Activated CD4-positive, alpha-beta T cell treated with anti-CD3 and anti-CD28 coated beads for 24 hours (primary cell): ENCODE measurements at places on chromosomes 12 and 14.

DNA sequence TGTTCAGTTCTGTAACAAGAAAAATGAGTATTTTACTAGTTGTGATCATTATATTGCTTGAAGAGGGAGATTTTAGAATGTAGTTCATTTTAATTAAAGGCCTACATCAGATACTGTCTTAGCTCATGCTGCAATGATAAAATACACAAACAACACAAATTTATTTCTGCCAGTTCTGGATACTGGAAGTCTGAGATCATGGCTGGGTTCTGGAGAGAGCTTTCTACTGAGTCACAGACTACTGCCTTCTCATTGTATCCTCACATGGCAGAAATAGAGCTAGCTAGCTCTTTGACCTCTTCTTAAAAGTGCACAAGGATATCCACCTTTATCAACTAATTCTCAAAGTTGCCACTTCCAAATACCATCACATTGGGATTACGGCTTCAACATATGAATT, 53.8 kb downstream of the MIS18BP1 start:
- DNase-seq, result no peak

DNA sequence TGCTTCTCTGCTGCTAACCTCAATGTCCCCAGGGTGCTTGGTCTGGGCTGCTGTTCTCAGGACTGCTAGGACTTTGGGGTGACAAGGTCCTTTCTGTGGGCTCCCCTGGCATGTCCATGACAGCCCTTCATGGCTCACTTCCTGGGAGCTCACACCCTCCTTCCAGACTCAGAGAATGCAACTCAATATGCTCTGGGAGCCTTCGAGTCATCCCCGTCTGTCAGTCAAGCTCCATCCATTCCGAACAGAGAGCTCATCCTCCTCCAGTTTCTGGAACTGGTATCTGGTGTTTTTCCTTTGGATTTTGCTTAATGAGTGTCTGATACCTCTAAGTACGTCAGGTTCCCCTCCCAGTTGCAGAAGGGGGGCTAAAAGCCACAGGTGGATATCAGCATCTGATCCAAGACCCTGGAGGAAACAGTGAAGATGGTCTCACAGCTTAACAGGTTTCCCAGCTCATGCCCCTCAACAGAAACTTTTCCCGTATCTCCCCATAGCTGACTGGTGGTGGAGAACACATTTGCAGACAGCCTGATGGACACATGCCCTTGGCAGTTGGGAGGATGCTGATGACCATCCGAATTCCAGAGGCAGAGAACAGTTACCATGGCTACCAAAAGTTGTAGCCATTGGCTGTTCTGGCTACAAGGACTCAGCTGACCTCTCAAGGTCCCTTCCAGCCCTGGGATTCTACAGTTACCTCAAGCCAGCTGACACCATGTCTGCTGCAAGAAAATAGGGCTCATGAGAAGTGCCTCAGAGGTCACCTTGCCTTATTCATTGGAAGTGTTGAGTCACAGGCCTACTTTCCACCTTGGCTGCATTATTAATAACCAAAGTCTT, 9.5 kb upstream of the RAB35 start:
- DNase-seq, result no peak

DNA sequence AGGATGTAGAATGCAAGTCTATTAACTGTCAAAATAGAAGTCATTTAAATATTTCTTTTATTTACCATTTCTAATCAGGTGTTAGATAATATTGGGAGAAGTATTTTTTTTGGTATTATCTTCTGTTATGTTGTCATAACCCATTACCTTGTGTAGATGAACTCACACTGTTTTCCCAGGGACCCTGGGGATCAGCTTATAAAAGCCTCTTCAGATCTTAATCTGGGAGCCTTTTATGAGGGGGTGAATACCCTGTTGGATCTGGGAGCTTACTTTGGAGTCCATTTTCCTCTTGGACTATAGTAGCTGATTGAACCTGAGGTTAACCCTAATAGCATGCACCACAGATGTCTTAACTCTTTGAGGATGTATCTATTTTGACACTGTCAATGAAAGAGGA, 176.3 kb upstream of the ATP2B1 start:
- DNase-seq, result no peak

DNA sequence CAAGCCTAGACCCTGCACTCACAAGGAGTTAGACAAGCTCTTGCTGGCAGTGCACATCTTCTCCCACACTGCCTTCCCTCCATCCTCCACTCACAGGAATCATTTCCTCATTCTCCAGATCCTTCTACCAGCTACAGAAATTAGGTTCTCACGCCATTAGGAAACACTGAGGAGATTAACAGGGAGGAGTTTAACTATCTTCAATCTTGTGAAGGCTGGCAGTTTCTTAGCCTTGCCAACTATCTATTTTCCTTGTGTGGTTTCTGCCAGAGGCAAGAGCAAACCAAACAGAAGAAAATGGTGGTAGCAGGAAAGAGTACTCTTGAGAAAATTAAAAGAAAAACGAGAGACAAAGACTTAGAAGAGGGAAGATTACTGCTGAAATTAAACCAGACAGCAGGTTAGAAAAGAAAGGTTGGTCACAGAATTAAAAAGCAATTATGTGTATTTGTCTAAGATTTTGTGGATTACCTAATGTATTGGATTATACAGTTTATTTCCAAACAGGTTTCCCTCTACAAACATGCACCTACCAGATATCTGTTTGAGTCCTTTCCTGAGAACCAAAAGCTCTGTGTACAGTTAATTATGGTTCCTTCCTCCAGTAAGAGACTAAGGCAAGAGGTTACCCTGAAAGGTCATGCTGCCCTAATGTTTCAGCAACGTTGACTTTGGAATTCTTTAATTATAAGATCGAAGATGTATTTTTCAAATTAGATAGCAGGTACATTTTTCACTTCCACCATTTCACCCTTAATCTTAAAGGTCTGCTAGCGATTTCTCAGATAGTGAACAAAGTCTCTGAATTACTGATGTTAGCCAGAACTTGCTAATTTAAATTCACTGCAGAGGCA, 5.0 kb downstream of the RERG start:
- no peak for DNase-seq

DNA sequence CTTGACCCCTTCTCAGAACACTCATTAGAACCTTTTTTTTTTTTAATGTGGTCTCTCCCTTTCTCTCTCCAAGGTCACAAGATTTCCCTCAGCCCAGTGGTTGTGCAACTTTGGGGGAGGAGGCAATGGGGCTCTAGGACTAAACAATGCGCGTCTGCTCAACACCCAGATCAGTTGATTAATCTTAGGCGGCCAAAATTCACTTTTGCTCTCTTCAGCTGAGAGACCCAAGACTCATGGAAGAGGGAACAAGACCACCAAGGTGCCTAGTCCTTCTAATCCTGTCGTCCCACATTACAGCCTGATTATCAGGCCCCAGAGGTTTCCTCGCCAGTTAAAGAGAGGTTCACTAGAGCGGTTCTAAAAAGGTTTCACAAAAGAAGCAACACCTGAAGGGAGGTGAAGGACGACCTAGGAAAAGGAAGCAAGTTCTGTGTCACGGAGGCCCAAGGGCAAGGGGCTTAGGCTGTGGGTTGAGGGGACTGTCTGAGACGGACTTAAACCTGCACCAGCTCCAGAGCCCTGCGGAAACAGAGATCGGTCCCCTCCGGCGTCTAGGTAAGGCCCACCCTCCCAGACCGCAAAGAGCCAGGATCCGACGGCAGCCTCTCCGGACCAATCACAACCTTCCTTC, 824 bp upstream of the TARBP2 start:
- DNase-seq, result no peak

DNA sequence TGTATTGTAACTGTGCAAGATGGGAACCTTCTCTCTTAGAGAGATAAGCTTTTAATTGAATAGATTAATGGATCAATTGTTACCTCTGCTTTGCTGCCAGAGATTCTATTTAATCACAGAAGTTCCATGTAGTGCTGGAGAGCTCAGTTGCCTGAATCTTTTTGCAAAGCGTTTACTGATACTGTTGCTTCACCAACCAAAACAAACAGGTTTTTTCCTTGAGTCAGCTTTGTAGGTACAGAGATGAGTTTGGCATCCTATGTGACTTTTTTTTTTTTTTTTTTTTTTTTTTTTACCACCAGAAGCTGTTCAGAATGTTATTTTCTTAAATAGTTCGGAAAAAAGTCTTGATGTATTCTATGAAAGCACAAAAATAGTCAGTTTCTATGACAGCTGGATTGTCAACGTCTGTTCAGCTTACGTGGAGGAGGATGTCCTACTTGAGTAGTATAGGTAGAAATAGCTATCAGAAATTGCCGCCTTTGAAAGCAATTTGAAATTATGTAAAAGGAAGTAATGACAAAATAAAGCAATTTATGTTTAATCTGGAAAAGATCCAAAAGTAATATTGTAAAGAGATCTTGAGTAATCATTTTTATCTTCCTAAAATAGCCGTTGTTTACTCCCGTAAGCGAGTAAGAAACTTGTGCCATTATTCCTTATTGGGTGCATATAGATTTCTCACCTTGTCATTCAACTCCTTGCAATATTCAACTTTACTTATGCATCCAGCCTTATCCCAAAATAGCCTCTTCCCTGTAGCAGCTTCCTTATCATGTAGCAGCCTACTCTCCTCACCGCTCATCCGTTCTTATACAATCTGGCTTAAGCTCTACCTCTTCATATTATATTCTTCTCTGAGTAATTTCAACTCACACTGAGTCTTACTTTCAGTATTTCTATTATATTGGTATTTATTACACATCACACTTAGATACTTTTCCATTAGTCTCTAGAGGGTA, 5.2 kb downstream of the LRRK2 start:
- no peak for DNase-seq

GRCh38 chr12:99138393-99138792, 493.3 kb downstream of the APAF1 start:
- no peak for DNase-seq

DNA sequence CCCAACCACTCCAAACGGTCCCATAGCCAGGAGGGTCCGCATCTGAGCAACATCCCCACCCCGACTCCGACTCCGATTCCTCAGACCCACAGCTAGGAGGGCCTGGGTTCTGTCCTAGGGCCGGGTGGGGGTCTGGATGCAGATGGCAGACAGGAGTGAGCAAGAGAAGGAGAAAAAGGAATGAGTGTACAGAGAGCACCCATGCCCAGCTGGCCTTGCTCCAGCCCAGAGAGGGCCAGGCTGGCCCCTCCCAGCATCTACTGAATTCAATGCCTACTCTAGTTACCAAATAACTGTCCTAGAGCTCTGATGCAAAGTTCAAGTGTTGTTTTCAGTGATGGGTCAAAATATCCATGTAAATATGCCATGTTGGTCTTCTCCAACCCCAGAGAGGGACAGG, 40.8 kb downstream of the VDR start:
- DNase-seq, result no peak

- no peak for DNase-seq
These were observed 200.6 kb downstream of the ANO4 start for GRCh38 chr12:100995201-100995600.

DNA sequence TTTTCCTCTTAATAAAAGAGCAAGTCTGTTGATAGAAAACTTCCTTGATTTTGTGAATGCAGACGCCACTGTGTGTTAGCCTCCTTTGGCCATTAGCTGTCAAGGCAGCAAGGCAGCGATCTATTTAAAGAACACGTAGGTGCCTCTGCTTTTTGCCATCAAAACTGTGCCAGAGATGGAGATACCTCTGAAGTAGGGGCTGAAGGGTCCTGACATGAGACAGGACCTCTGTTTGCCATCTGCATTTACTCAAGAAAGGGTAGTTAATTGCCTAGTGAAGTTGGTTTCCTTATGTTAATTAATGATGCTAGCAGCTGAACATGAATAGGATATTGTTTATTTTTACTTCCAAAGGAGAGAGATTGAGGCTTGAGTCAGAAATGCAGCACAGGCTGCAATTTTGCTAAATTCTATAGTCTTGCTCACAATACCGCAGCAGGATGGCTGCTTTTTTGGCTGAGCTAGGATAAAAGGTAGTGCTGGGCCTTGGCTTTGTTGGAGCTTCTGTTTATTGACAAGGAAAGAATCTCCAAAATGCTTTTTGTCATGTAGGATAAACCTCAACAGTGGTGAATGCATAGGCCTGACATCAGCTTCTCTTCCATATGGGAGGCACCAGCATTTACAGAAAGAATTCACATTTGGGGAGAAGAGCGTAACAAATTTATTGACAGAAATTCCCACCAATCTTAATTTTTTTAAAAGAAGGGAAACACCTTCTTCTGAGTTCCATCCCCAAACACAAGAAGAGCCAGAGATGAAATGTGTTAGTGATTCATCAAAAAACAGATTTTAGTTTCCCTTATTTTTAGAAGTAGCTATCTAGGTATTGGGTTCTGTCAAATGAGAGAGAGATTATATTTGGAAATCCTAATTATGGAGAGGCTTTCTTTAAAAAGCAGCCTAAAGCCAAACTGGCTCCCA, 13.9 kb upstream of the RPH3A start:
- DNase-seq, result no peak

DNA sequence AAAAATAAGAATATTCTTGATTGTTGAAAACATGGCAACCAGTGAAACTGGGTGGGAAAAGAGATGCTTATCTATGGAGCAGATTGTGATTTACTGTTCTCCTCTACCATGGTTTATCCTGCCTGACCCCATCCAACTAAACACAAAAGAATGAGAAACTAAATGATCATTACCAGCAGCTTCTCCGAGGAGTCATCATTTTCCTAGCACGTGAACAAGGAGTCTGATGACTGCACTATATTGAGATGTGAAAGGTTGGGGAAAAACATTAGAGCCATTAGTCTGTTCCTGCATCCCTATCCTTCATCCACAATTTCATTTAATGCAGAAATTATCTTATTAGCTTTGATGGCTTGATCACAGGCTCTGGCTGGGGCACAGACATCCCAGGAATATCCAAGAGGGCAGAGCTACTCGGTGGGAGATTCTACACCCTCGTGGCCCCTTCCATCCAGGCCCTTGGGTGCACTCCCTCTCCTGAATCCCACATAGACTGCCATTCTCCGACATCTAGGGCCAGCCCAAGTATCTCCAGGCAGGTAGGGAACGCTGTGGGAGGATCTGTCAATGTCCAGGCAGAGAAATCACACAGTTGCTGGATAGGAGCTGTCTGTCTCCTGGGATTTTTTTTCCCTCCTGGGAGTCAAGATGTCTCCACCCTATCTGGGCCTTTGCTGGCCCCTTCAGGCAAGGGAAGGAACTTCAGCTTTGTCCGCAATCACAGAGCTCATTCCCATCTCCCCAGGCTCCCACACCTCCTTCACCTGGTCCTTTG, 43.3 kb upstream of the DHRS4 start:
- DNase-seq, result no peak

GRCh38 chr12:120980800-120981368, 2.5 kb downstream of the HNF1A start:
- no peak for DNase-seq

GRCh38 chr14:82420871-82421270, 887.2 kb upstream of the SEL1L start:
- no peak for DNase-seq

GRCh38 chr14:104436047-104436591, 143.4 kb upstream of the C14orf180 start:
- no peak for DNase-seq

DNA sequence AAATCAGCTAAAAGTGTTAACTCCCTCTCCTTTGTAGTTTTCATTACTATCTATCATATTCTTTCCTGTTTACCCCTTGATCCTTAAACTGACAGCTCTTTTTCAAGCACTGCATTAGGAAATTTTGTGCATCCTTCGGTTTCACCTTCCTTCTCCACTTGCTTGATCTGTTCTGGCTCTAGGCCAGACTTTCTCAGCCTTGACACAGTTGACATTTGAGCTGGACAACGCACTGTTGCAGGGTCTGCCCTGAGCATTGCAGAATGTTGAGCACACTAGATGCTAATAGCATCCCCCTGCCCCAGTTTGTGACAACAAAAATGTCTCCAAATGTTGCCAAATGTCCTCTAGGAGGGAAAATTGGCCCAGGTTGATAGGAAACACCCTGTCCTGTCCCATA, 75.4 kb upstream of the KCNJ8 start:
- no peak for DNase-seq

GRCh38 chr12:90938451-90938850, 16.5 kb downstream of the CCER1 start:
- no peak for DNase-seq
